ENCODE measurements at places on chromosomes 2 and 18.

GRCh38 chr2:221961561-221961960, 337.2 kb downstream of the PAX3 start:
- no peak for DNase-seq

GRCh38 chr18:32427084-32427900, 43.4 kb downstream of the GAREM1 start:
- no peak for DNase-seq

DNA sequence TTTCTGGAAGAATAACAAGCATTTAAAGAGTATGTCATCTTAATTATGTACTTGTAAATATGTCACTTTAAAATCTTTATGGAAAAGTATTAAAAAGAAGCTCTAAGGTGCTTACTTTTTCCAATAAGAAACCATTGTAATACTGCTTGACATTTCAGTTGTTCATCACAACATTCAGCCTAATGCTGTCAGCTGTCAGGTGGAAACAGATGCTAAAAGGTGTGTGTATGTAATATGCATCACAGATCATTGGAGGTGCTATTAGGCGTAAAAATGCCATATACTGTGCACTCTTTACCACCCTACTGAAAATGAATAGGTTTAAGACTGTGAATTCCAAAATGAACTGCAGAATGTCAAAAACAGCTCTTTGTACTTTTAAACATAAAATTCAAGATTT, 40.3 kb downstream of the METTL8 start:
- DNase-seq, result no peak

GRCh38 chr2:161379740-161380139, 36.4 kb upstream of the TBR1 start:
- DNase-seq, result no peak

GRCh38 chr2:202909394-202910192, 1.9 kb downstream of the WDR12 start:
- no peak for DNase-seq

- DNase-seq, result no peak
Observed at GRCh38 chr2:206802654-206803514, 37.5 kb downstream of the FASTKD2 start.

- DNase-seq, result no peak
Observed at GRCh38 chr2:232667989-232668583, 29.0 kb upstream of the GIGYF2 start.

DNA sequence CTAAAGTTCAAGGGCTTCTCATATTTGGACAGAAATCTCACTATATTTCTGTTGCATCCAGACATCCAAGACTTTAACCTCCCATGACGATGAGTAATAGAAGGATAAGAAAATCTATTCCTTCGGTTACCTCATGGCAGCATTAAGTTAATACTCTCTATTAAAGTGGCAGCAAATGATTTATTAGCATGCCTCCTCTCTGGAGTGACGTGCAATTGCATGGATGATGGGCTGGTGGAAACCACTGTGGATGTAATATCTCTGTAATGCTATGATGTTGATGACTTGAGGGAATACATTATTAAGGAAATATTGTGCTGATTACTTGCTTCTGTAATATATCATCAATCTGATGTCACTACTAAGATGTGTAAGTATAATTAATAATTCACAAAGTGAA, 336.8 kb downstream of the DSEL start:
- DNase-seq, result no peak

- no peak for DNase-seq
Observed at GRCh38 chr2:42860319-42861094, 68.1 kb upstream of the HAAO start.

DNA sequence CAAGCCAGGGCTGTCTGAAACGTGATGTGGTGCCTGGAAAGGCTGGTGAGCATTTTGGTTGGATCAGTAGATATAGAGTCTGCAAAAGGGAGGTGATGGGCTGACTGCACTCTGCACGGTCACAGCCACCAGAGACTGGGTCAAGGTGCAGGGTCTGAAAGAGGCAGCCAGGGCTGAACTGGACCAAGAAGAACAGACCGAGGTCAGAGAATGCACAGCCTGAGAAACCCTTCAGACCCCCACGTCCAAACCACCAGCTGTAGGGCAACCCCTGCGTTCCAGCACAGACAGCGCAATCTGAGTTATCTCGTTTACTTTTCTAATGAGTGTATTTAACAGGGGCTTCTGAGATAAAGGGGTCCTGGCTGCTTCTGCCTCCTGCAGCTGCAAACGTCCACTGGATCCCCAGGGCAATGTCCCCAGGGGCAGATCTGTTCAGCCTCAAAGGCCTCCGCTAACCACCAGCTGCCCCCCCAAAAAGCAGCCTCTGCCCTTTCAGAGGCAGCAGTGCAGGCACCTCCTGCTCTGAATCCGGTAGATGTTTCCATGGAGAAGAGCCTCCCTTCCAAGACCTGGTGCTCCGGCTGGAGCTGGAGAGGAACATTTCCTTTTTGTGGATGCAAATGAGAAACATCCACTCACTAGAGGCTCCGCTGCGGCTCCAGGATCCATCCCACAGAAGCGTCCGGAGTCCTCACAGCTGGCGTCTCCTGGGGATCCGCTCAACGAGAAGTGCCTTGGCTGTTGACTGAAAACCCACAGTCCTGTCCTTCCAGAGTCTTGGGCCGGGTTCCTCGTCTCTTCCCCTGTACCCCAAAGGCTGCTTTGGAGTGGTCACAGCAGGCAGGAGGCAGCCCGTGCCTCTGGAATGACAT, 970 bp upstream of the KCNG2 start:
- no peak for DNase-seq

GRCh38 chr18:6746386-6746960, 17.0 kb downstream of the ARHGAP28 start:
- no peak for DNase-seq

DNA sequence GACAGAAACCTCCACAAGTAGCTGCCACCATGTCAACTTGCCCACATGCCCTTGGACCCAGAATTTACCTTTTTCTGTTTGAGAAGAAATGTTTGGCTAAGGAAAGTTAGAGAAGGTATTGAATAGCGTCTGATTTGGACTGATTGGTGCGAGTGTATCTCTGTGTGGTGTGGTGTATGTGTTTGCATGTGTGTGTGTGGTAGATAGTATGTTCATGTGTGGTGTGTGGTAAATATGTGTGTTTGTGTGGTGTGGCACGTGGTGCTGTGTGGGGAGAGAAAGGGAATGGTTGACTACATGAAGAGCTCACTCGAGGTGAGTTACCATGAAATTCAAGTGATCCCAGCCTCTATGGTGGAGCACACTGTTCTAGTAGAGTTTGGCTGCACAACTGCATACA, 360.8 kb upstream of the SPHKAP start:
- no peak for DNase-seq

DNA sequence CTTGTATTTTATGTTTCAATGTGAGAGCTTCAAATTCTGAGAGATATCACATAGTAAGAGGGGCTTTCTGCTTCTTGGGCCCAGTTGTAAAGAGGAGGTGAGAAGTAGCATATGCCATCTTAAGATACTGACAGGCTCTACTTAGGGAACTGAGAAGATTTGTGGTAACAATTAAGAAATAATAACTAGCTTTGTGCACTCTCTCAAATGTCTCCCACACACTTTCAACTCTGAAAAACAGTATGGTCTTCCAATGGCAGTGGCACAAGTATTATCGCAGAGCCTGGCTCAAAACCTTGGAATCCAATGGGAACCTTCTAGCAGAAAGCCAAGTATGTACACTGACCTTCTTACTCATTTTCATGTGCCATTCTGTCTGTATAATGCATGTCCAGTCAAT, 80.3 kb upstream of the FAM237A start:
- DNase-seq, result no peak

DNA sequence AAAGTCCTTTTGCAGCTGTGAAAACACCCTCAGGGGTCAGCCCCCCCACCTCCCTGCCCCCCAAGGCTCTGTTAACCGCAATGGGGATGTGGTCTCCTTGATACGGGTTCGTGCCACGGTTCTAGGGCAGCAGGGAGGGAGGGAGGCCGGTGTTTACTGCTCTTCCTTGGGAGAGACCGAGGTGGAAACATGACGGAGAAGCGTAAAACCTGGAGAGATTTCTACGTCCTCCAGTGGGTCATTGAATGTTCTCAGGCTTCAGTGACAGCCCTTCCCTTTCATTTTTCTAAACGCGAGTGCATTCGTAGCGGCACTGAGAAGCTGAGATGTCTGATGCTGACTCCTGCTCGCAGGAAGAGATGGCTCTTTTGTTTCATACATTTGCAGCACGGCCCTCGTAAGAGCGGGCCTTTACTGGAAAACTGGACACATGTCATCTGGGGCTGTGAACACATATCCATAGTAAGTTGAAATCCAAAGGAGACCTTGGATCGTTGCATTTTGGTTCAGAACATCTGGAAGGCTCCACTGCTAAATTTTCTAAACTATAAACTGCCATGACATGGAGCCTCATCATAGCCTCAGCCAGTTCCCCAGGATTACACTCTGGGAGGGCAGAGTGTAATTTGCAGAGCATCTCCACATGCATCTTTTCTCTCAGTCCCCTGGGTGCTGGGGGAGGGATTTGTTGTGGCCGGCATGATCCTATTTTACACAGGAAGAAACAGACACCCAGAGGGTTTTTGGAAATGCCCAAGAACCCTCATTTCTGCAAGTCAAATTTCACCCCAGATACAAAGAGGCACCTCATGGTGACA, 40.6 kb upstream of the HDAC4 start:
- no peak for DNase-seq

DNA sequence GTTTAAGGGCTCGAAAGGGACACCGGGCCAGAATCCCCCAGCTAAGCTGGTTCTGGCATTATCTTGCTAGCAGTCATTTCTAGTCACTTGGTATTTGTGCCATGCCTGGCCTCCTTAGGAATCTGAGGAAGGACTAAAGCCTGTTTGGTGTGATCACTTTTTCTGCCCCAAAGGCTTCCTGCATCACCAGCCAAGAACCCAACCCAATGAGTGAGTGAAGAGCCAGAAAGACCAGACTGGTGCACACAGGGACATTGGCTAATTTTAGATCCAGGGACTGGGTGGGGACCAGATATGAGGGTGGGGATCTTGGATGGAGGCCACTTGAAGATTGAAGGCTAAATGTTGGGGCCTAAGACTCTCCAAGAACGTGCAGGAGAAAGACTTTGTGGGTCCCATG, 411.9 kb upstream of the TNP1 start:
- DNase-seq, result no peak

DNA sequence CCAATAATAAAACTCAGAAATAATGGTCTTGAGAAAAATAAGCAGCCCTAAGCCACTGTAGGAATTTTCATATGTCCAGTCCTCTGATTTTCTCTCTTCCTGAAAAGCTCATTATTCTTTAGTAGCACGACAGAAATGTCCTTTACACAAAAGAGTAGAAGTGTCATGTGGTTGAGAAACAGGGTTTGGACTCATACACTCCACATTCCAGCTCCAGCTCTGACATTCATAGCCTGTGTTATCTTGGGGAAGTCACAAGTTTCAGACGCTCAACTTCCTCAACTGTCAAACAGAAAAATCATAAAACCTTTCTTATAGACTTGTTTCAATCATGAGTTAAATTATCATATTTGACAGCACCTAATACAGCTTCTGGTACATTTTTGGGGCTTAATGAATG, 511.5 kb downstream of the TNS1 start:
- DNase-seq, result no peak

GRCh38 chr2:31962757-31963361, 47.9 kb downstream of the MEMO1 start:
- DNase-seq, result no peak

- DNase-seq, result no peak
Observed at GRCh38 chr2:201532686-201533304, 81.3 kb downstream of the STRADB start.

DNA sequence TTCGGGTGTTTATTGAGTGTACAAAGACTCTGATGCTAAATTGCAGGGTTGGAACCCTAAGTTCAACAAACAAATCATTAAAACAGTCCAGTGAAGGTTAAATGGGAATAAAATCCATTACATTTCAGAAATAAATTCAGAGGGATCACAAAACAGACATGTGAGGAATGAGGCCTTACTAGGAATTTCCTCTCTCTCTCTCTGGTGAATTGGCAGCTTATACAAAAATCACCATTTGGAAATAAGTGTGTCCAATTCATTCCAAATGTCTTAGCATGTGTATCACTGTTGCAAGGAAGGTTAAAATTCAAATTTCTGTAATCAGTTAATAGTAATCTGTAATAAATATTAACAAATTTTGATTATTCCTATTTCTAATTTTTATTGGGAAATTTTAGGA, 228.6 kb upstream of the PXDN start:
- DNase-seq, result no peak

DNA sequence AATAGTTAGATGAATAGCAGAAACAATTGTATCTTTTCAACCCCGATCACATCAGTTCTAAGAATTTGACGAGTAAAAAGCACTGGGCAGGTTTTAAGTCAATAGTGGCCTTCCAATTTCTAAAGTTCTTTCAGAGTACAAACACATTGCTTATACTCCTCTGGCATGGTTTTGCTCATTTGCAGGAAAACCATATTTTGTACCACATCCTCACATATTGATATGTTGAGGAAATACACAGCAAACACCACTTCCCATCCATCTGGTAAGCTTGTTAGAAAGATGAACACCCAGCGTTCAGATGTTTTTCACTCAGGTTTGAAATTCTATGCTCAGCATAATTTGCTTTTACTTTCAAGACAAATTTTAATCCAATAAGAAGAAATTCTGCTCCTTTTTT, 344.6 kb upstream of the ACVR2A start:
- no peak for DNase-seq

GRCh38 chr2:60212181-60212945, 341.1 kb downstream of the BCL11A start:
- no peak for DNase-seq

DNA sequence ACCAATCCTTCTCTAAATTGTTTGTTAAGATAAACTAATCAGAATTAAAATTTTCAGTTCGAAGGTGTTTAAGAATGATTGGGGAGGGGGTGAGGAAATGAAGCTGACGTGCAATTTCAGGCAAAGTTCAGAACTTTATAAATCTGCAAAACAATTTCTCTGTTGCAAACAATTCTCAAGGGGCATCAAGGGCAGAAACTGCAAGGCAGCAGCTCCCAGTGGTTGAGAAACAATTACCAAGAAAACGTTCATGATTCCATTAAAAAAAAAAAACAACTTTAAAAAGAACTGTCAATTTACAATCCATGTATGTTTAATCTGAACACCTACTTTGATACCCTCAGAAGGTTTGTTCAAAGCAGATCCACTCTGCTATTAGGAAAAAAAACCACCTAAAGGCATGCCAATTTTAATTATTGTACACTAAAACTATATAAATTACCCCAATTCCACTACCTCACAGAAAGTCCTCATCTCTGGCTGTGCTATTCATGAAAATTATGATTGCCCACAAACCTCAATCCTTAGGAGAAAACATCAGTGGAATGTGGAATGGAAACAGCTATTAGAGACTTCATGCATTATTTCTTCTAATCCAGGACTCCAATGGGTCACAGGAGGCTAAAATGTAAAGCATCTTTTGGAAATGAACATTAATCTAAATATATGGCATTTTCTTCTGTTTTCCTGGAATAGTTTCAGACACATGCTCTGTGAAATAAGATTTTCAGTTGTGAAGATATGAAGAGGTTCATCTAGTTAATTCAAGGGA, 119.9 kb upstream of the ACVR1C start:
- no peak for DNase-seq

- no peak for DNase-seq
Observed at GRCh38 chr2:138470941-138471340, 30.6 kb upstream of the SPOPL start.
